Bronchial epithelial cell (primary cell): ENCODE measurements at places on chromosomes 7 and 10. TPM values are rescaled to one million over a fixed set of nuclear protein-coding genes. Genes with fewer than 3 reads are reported as not detected.

DNA sequence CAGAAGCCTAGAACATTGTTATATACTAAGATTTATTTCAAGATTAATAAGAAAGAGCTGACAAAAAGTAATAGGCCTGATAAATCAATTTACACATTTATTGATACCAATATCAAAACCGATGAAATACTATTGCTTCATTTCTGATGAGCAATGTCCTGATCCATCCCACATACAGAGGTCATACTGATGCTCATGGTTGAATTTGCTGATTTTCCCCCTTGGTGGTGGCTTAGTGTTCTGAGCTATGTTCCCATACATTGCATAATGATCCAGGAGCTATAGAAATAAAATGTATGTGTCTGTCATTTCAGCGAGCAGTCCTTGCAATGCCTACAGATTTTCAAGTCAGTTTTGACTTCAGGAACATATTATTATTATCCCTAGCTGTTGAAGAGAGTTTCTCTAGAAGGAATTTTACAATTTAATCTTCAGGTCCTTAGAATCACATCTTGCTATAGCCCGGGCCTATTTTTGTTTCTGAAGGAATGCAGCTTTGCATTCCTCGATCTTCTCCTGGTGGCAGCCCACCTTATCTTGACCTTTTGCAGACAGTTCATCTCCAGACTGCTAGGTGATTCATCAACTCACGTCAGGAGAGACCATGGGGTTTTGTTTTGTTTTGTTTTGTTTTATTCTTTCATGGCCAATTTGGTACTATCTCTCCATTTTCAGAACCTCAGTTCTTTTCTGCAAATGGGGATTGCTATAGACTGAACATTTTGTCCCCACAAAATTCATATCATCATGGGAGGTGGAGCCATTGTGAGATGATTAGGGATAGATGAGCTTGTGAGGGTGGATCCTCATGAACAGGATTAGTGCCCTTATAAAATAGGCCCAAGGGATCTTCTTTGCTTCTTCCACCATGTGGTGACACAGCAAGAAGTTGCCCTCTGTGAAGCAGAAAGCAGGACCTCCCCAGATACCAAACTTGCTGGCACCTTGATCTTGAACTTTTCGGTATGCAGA, 465.6 kb upstream of the IGFBP3 start:
- DNase-seq: no peak

The SSC4D gene
- 0.79 and 1.3 TPM in 2 replicates for total RNA-seq

DNA sequence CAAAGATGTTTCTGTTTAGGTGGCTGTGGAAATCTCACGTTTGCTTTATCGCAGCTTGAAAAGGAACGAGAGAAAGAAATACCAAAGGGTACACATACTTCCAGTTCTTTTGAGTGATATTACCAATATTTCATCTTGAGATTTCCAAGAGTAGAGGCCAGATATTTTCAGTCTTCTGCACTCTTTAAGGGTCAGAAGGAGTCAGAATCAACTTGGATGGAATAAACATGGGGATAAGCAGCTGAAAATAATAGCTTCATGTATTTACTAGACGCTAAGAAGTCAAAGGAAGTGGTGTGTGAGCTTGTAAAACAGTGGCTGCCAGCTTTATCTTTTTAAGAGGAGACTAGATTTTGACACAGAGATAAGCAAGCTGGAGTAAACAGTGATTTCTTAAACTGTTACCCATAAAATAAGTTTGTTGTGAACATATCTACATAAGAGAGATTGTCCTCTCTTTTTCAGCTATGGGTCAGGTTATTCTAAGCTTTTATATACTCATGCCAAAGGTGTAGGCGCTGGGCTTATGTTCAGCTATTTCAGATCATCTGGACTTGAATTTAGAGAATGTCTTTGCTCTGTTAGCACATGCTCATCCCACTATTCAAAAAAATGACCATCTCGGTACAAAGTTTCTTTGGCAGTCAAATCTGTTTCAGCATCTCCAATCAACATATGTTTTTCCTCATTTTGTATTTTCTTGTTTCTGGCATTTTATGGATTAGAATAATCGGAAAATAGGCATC, 170.8 kb upstream of the TCF7L2 start:
- no peak for DNase-seq

GRCh38 chr10:36183056-36183455, 541.0 kb upstream of the FZD8 start:
- DNase-seq: no peak
